ENCODE measurements at places on chromosomes 3 and 15.

GRCh38 chr3:150577855-150578254, 25.3 kb upstream of the SELENOT start:
- peak; percentile 20 for DNase-seq

- DNase-seq, result peak; percentile 13
These were observed 173.0 kb upstream of the FRMD4B start for GRCh38 chr3:69558912-69559311.

- no peak for DNase-seq
These were observed 436.9 kb downstream of the FOXP1 start for GRCh38 chr3:71146673-71147072.

DNA sequence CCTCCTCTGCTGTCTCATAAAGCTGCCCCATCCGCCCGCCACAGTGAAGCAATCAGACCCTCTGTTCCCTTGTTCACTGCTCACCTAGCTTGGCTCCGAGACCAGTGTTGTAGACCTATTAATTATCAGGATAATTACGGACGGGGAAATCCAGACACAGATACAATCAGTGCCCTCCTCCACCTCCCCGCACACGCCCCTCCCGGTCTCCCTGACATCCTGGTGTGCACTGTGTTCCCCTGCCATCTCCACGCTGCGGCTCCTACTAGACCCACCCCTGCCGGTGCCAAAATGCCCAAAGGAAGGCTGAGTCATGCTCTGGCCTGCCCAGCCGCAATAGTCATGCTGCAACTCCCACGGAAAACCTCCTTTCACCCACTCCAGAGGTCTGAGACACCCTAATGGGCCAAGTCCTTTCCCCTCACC, 277.3 kb upstream of the TLE3 start:
- DNase-seq, result peak; percentile 93

DNA sequence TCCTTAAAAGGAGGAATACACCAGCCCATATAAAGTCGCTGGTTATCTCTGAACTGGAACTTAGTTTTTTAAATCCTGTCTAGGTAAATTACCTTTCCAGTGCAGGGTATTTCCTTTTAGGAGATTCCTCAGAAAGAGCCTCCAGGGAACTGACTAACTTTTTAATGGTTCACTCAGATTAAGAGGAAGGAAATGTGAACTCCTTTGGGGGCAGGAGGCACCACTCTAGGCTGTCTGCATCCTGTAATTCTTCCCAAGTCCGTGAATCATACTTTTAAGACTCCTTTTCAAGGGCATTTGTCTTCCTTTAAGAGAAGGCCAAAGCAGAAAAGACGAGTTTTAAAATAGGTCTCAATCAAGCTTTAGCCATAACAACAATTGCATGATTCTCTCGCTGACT, 871.2 kb upstream of the NR2F2 start:
- DNase-seq, result peak; percentile 33

- DNase-seq, result peak; percentile 67
These were observed 160.6 kb upstream of the POU1F1 start for GRCh38 chr3:87436781-87437543.

- DNase-seq, result no peak
These were observed 144.0 kb downstream of the NSMCE3 start for GRCh38 chr15:29125382-29126207.

- DNase-seq, result no peak
These were observed 2.2 kb downstream of the ZNF592 start for GRCh38 chr15:84750583-84751092.

GRCh38 chr3:12553921-12554391, 2.9 kb upstream of the MKRN2 start:
- DNase-seq, result peak; percentile 62

GRCh38 chr15:70234256-70234905, 136.7 kb upstream of the TLE3 start:
- DNase-seq, result peak; percentile 93

DNA sequence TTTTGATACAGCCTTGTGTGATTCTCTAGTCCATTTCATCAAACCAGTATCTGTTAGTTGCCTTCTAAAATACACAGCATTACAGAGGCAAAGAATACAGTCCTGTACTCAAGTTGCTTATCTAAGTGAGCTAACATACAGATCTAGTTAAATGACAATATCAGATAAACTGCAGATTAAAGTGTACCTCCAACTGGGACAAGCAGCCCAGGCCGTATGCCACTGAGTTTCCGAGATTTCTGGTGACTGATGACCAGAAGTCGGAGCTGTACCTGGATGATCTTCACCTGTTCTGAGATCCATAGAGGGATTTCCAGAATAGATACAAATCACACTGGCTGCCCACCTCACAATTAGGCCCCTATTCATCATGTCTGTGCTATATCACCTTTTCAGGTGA, 6.3 kb upstream of the TRIM59 start:
- no peak for DNase-seq

DNA sequence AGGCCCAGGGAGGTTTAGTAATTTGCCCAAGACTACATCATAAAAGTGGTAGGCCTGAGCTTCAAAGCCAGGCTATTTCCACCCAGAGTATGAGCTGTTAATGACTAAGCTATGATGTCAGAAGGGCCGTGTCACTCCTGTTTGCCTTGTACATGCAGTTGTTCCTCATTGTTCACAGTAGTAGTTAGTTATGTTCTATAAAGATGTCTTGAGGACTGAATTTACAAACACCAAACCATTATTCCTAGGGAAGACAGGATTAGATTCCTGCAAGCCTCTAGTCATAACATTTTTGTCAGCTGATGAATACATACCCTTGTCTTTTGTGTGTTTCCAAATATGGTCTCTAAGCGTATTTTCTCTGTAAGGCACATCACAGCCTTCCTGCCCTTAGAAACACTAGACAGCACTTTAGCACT, 20.9 kb upstream of the LARS2 start:
- DNase-seq, result peak; percentile 81

DNA sequence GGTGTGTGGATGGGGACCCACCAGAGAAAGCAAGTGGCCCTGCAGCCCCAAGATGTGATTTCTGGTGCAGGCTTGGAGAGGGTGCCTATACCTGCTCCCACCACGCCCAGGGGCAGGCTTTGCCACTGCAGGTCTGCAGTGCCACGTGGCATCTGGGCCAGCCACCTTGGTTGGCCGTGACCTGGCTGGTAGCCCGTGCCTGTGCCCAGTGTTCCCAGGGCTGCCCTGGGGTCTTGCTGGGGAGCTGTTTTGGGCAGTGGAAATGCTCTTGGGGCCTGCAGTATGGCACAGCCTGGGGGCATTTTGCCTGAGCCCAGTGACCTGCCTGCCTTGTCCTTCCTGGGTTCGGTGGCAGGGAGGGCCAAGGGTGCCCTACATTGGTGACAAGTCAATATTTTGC, 203.4 kb downstream of the UBE3A start:
- no peak for DNase-seq

- DNase-seq, result no peak
These were observed 107.1 kb upstream of the UBE2E2 start for GRCh38 chr3:23096041-23096440.

DNA sequence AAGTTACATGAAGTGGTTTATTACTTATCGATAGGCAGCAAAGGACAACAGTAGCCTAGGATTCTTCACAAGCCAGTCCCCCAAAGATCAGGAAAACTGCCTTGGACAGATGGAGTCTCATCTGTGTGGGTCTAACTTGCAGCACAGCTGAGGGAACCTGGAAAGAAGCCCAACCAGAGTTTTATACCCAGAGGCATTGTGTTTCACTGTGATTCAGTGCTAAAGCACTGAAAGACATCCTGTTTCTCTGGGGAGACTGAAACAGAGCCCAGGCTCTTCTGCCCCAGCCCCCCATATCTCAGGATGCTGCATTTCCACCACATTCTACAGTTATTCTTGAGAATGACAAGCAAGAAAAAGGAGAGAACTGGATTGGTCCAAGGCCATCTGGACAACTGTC, 48.2 kb upstream of the PYDC2 start:
- peak; percentile 90 for DNase-seq

DNA sequence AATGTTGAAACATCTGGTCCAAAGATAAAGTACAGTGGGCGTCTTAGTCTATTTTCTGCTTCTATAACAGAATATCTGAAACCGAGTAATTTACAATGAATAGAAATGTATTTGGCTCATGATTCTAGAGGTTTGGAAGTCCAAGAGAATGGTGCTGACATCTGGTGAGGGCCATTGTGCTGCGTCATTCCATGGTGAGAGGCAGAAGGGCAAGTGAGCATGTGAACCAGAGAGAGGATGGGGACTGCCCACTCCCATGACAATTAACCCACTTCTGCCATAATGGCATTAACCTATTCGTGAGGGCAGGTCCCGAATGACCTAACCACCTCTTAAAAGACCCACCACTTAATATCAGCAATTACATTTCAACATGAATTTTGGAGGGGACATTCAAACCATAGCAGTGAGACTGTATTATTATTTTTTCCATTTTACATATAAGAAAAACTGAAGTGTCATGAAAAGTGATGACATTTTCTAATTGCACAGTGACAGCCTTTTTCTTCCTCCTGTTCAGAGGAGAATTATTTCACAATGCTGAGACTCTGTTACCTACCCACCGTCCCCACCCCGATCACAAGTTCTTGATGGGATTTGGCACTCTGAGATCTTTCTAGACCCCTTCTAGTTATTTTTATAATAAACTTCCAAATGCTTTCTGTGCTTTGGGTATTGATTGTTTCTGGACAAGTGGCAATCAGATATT, 238.8 kb downstream of the RPLP1 start:
- DNase-seq, result no peak

- no peak for DNase-seq
These were observed 62.7 kb upstream of the TRAK1 start for GRCh38 chr3:42028474-42028873.

GRCh38 chr3:114760679-114761078, 386.4 kb downstream of the ZBTB20 start:
- no peak for DNase-seq

DNA sequence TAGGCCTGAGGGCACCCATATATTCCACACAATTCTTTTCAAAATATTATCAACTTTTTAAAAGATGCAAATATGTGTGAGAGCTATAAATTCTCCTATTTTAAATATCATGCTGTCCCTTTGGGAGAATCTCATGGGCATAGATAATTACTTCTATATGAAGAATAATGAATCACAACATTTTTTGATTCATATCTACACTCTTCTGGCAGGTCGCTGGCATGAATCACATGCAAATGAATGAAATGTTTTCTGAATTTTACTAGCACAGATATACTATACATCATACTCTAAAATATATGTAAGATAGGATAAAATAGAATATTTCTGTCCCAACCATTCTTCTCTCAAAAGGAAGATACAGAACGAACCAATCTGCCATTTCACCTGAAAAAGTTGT, 277.7 kb upstream of the KCNH8 start:
- no peak for DNase-seq

DNA sequence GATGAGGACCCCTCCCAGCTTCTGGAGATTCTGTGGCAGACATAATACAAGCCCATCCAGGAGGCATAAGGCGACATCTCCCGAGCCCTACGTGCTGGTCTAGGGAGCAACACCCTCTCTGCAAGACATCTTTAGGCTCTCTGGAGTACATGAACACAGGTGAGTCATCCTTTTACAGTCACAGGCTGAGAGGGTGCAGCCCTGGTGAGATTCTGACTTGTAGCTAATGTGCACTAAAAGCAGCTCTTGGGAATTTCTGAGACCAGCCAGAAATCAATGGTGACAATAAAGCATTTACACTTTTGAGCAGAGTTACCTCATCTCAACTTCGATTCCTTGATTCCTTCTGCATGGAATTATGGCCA, 131.1 kb downstream of the XXYLT1 start:
- DNase-seq, result peak; percentile 71

DNA sequence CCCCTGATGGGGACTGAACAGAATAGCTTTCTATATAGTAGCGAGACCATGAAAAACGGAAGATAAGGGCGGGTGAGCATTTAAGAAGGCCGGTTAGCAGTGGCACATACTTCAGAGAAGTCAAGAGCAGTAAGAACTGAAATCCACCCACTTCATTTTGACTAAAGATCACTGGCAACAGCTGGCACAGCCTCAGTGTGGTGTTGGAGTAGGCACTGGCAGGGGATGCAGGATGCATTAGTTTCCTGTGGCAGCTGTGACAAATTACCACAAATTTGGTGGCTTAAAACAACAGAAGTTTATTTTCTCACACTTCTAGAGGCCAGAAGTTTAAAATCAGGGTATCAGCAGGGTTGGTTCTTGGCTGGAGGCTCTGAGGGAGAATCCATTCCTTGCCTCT, 176.5 kb downstream of the ADAMTSL3 start:
- DNase-seq, result no peak

DNA sequence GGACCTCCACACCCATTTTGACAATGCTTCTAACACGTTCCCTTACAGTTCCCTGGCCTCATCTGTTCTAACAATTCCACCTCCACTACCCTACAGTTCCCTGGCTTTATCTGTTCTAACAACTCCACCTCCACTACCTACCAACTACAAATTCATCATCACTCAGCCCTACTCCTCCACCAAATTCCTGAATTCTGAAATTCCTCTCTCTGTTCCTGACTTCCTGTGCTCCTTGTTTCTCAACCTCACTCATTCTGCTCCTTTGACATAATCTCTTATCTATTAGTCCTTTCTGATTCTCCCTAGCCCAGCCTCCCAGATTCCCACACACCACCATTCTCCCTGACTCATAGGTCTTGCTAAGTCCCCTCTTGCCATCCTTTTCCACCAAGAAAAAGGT, 22.5 kb downstream of the UPK1B start:
- DNase-seq, result peak; percentile 20

- DNase-seq, result no peak
These were observed 178.1 kb upstream of the TSC22D2 start for GRCh38 chr3:150230037-150230436.

DNA sequence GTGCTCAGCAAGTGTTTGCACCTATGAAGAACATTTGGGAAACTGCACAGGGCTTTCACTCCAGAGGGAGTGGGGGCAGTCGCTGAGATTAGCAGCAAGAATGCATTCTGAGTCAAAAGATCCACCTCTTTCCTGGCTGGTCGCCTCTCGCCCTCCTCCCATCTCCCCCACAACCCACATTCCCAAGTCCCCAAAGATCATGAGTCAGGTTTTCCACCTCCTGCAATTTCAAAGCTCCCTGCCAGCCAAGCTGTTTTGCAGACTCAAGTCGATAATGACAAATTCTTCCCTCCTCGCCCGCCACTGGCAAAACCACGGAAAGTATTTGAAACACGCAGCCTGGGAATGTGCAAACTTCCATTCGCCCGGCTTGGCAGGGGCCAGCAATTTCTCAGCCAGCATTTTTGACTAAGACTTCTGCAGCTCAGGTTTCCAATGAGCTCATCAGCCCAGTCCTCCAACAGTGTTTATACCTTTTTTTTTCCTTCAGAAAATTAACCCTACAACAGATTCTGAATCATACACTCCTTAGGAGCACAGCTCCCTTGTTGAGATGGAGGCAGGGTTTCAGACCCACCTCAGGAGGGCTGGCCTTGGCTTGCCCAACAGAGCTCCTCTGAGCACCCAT, 181.4 kb downstream of the SMAD6 start:
- DNase-seq, result peak; percentile 100

GRCh38 chr3:162718697-162719096, 1222.1 kb downstream of the OTOL1 start:
- no peak for DNase-seq

DNA sequence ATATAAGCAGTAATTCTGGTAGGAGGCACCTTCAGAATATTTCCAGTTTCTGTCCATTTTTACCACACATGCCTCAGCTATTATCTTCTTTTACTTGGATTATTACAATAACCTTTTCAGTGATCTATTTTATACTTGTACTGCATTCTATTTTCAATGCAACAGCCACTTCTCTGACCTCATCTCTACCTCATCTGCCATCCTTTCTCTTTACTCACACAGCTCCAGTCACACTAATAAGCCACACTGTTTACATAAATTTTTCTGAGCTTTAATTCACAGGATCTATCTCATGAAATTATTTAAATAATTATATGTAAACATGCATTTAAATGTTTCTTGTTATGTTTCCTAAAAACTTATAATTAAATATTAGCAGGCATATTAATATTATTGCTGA, 47.3 kb upstream of the BCHE start:
- DNase-seq, result no peak

Data from GM23248 (cell line).